Hematopoietic multipotent progenitor cell treated with erythropoietin and hydrocortisone succinate and interleukin-3 and kit ligand, for 17 days (in vitro differentiated cells): ENCODE measurements at places on chromosomes 5 and 9.

DNA sequence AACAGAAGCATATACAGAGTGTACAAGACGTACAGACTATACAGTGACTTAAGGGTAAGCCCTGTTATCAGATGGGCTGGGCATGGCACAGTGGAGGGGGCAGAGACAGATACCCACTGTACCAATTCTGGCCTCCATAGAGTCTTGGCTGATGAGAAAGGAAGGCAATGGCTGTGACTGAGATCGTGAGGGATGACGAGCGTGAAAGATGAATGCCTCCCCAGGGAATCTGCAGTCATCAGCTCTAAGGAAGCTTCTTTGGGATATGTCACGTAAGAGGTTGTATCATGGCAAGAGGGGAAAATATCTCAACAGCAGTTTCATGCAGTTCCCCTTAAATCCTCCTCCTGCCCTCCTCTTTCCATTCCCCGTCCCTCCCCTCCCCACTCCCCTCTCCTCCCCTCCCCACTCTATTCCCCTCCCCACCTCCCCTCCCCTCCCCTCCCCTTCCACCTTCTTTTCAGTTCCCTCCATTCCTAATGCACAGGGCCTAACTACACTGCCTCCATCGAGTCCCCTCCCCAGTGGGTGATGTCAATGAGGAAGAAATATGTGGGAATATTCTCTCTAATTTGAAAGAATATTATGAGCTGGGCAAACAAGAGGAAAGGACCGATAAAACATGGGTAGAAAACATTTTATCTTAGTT, 226.4 kb upstream of the DAP start:
- no peak for DNase-seq

DNA sequence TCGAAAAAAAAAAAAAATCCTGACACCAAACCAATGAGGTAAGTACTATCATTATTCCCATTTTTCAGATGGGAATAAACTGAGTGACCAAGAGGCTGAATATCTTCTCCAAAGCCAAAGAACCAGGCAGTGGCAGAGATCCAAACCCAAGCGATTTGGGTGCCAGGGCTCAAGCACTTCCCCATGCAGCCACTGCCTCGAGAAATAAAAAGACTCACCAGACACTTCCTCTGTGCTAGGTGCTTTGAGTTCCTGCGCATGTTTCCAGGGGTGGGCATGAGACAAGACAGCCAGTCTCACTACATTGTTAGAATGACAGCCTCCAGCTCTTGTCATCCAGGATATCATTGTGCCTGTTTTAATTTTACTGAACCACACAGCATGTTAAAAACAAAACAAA, 2.3 kb upstream of the RPL26L1 start:
- no peak for DNase-seq

DNA sequence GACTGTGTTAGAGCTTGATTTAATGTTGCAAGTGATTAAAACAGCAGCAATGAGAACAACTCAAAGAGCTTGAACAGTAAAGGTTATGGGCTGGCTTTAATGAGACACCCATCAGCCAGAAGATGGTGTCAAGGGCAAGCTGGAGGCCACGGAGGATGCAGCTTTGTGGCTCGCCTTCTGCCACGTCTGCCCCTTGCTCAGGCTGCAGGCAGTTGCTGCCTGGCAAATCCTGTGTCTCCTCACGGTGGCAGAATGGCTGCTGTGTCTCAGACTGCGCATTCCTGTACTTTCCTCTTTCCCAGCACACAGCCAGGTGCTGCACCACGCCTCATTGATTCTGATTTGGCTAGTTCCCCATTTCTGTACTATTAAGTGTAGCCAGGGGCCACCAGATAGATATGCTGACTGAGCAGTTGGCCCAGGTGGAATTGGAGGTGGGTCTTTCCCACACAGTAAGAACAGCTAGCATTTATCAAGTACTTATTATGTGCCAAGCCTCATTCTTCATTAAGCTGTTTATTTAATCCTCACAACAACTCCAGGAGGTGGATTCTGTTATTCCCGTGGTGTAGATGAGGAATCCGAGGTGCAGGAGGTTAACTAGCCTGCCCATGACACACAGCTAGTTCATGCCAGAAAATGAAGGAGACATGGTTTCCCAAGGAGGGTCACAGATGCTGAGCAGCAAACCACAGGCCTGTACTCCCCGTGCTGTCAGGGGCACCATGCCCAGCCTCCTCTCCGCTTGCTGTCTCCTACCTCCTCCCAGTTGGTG, 3.5 kb downstream of the NXNL2 start:
- no peak for DNase-seq

GRCh38 chr5:112710896-112711295, 26.8 kb upstream of the APC start:
- DNase-seq: no peak

- no peak for DNase-seq
These were observed 5.4 kb downstream of the PUM3 start for GRCh38 chr9:2838371-2839000.

DNA sequence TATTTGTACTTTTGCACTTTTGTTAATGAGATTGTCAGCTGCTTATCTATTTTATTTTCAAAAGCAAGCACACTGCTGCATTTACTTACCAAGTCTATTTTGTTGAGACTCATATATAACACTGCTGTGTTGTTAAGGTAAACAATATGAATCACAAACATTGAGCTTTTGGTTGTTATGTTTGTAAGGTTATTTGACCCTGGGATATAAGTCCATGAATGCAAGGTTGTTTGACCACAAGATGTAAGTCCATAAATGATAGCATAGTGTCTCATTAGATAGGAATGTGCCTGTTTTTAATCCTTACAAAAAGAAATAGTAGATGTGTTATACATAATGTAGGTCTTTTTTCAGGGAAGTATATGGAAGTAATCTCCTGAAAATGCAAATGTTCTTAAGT, 845.9 kb downstream of the CDH9 start:
- no peak for DNase-seq

DNA sequence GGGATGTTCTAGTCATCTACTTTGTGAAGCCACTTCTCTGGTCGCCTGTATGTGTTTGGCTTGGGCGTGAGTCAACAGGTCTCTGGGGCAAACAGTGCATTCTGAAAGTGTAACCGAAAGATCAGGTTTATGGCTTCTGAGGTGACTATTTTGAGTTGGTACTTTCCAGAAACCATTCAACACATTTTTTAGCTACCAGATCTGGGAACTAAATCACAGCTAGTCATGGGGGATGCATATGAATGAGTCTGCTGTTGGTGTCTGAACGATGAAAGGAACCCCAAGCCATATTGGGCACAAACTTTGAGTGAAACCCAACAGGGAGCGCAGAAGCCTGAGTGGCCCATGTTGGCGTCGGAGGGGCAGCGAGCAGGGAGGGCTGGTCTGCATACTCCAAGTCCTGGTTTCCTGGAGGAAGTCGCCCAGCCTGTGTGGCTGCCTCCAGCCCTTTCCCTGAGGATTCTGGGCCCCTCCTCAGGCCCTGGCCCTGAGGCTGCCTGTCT, 35.3 kb downstream of the UBE2QL1 start:
- DNase-seq: no peak

GRCh38 chr5:40831346-40832210, 3.4 kb downstream of the RPL37 start:
- no peak for DNase-seq

GRCh38 chr9:133602277-133602676, 6.9 kb downstream of the FAM163B start:
- no peak for DNase-seq

DNA sequence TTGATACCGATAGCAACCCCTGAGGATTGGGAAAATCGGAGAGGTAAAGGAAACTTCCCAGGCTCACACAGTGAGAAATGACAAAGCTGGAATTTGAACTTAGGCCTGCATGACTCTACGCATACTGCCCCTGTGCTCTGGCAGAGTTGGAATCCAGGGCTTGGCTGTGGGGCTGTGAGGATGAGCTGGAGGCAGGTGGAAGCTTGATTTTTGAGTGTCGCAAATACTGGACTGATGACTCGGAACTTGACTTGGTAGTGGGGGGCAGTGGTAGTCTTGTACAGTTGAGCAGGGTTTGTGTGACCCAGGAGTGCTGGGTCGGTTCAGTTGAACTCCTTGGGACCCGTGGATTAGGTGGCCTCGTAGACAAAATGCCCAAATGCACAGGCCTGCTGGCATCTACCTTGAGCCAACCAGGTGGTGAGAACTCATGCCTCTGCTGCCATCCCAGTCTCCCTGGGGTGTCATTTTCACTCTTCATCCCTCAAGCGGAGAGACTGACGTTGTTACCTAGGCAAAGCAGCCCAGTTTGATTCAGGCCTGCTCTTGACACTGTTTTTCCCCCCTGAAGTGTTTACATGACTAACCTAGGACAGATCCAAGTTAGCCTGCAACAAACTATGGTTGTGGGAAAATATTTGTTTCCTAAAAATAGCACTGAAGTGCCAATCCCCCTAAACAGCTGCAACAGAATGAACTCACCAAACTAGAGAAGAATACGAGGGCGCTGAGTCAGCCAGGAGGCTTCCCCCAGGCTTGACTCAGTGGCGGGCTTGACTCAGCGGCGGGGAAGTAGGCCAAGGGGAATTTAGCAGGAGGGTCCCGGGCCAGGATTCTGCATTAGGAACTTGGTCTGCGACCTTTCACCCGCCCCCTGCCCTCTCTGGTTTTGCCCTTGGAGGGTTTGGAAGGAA, 45.7 kb upstream of the ORM1 start:
- DNase-seq: no peak

DNA sequence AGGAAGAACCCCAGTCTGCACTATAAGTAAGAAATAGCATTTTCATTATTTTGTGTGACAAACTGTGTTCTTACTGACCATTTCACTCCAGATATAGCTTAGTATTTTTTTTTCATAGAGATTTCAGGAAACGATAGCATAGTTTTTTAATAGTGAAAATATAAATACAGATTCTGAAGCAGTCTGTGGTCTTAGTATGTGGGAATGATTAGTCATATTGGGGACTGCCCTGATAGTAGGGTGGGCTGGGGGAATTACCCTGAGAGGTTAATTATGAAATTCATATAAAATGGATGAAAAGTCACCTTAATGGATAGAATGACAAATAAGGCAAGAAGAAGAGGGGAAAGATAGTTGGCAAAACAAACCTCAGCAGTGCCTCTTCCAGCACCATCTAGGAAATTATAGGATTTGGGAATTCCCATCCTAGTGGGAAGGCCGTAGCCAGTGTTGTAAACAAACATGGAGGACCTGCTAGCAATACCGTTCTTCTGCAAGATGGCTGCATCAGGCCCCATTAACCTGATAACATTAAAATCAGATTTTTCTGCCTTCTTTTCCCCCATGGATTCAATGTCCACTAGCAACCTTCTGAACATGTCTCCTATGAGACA, 23.7 kb upstream of the NR3C1 start:
- no peak for DNase-seq

GRCh38 chr9:74887041-74887980, at the start of gene TRPM6:
TRPM6 (minus strand) TSS chr9:74887921; CDS start chr9:74887856, 65 bp downstream.
- DNase-seq: no peak

DNA sequence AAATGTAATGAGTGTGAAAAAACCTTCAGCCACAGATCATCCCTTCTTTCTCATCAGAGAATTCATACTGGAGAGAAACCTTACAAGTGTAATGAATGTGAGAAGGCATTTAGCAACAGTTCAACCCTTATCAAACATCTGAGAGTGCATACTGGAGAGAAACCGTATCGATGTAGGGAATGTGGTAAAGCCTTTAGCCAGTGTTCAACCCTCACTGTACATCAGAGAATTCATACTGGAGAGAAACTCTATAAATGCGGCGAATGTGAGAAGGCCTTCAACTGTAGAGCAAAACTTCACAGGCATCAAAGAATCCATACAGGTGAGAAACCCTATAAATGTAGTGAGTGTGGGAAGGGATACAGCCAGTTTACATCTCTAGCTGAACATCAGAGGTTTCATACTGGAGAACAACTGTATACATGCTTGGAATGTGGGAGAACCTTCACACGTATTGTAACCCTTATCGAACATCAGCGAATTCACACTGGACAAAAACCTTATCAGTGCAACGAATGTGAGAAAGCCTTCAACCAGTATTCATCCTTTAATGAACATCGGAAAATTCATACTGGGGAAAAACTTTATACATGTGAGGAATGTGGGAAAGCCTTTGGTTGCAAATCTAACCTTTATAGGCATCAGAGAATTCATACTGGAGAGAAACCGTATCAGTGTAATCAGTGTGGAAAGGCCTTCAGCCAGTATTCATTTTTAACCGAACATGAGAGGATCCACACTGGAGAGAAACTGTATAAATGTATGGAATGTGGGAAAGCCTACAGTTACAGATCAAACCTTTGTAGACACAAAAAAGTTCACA, 19.2 kb downstream of the ZNF354C start:
- no peak for DNase-seq

DNA sequence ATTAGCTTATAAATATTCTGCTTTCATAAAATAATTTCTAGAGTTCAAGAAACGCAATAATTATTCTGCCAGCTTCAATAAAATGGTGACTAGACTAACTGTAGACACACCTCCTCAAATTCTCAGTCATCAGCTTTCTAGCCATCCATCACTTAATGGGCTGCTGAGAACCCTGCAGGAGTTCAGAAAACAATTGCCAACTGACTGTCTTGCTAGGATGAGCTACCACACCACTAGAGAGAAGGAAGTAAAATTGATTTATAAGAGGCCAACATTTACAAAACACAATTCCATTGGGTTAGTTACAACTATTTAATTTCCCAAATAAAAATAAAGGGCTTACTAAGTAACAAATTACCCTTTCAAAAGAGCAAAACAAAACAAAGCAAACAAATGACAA, 126.5 kb upstream of the PAPPA start:
- DNase-seq: no peak

DNA sequence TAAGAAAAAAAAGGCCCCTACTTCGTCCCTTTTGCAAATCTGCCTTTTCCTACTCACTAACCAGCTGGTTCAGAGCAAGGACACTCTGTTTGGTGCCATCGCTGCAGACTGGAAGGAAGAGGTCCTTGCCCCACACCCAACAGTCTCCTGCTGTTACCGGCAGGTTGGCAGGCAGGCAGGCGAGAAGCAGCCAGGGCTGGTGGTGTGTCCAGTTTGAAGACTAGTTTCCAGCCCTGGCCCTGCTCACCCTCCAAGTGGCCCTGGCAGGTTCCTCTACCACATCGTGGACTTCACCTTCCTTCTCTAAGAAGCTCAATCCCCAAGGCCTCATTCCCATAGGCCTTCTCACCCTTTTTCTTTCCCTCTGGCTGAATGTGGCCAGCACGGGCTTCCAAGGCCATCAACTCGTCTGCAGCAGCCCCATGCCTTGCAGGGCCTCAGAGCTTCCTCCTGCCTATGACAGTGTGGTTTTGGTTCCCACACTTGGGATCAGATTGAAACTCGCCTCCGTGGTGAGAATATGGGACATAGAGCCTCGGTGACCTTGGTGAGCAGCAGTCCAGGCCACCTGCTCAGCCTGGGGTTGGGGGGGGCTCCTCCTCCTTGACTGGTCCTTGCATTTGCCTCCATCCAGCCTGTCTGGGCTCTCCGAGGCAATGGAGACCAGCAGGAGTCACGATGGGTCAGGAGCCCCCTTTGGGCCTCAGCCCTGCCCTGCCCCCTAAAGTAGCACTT, 22.9 kb downstream of the TGFBI start:
- no peak for DNase-seq

GRCh38 chr9:109416135-109416706, 81.9 kb downstream of the PTPN3 start:
- no peak for DNase-seq

DNA sequence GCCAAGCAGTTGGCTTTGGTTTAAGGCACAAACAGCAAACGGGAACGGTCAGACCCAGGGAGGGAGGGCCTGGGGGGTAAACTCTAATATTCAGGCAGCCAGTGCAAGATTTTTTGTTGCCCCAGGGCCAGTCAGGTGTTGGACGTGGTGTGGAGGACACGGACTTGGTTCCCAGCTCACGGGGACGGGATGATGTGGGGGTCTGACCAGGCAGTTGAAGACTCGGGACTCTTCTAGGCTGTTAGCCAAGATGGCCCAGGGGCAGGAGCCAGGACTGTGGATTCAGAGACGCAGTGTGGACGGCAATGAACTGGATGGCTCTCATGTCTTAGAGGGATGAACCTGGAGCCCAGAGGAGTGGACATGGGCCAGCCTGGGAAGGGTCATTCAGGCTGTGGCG, 169.2 kb downstream of the C9orf50 start:
- DNase-seq: no peak
